ENCODE measurements at places on chromosomes 5 and 9.

DNA sequence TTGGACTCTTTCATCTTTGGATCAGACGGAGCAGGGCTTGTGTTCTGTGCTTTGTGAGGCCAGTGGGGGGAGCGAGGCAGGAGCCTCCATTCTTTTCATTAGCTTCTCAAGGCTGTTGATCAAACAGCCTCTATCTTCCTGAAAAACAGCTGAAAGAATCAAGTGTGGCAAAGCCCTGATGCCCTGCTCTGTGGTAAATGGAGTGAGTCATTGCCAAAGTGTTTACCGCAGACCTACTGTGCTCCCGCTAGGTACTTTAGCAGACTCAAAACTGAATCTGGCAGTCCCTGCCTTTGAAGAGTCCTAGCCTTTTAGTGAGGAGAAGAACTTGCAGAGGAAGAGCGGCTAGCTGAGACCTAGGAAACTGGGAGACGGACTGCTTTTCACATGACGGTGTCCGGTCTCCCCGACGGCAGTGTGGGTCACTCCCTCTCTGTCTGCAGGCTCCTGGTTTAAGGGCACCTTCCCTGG is 3.3 kb downstream of the ANKRD33B start:
- H3K4me3 ChIP-seq: no peak overlapping the region
- no peak overlapping the region for H3K27ac ChIP-seq
- no peak for DNase-seq
- no peaks in the 10 kb centered on the region for H3K36me3 ChIP-seq
- no peaks in the 10 kb centered on the region for H3K27me3 ChIP-seq

DNA sequence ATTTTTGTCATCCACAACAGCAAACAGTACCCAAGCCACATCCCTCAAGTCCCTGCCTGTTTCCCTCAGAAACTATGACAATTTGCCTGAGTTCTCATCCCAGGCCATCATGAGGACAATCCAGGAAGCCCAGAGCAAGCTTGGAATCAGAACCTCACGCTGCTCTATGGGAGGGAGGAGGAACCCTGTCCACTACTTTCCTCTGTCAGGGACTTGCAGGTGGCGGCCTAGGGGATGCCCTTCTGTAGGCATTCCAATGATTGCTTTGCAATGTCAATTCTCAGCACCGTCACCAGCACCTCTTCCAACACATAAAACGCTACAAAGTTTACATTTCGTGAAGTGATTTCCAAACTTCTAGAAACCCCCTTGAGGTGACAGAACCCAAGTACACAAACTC is 170.4 kb upstream of the FSTL4 start:
- H3K36me3 ChIP-seq: no peaks in the 10 kb centered on the region
- H3K4me3 ChIP-seq: no peak overlapping the region
- no peaks in the 10 kb centered on the region for H3K4me1 ChIP-seq

- no peak overlapping the region for H3K4me3 ChIP-seq
- H3K36me3 ChIP-seq: no peaks in the 10 kb centered on the region
- H3K4me1 ChIP-seq: no peaks in the 10 kb centered on the region
- H3K27ac ChIP-seq: no peak overlapping the region
- H3K27me3 ChIP-seq: no peaks in the 10 kb centered on the region
- no peak for DNase-seq
Measured at GRCh38 chr5:73946919-73947602, 321.1 kb downstream of the ARHGEF28 start.

GRCh38 chr5:63963080-63963735 is 963 bp upstream of the HTR1A start:
- H3K27ac ChIP-seq: no peak overlapping the region
- H3K4me1 ChIP-seq: no peaks in the 10 kb centered on the region
- no peaks in the 10 kb centered on the region for H3K36me3 ChIP-seq
- DNase-seq: no peak

DNA sequence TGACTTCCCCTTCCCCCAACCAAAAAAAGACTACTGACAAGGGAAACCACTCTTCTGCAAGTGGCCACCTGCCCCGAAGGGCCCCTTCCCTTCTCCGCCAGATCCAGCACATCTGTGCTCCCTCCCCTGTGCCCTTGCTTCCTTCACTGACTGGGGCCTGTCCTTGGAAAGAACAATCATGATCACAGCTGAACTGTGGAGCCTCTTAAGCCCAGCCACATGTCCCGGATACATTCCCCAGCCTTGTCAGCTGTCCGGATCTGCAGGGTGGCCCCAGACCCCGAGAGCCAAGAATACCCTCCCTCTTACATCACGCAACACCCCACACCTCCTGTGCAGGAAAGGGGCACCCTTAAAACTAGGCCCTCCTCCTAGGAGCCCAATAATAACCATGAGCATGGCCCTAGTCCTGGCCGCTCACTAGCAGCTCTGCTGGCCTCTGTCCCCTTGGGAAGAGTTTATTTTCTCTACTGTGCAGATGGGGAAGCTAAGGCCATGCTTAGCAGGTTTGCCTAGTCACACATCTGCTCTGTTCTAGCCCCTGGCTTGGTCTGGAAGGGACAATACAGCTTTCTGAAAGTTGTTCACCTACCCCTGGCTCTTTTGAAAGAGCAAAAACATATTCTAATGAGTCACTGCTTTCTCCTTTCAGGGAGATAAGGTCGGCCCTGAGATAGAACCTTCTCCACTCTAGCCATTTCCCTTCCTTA is 3.8 kb downstream of the SPRY4 start:
- peaks cover 30% of the 10 kb centered on the region for H3K4me1 ChIP-seq
- peaks cover 22% of the 10 kb centered on the region for H3K27me3 ChIP-seq
- no peak overlapping the region for H3K27ac ChIP-seq
- no peaks in the 10 kb centered on the region for H3K36me3 ChIP-seq

DNA sequence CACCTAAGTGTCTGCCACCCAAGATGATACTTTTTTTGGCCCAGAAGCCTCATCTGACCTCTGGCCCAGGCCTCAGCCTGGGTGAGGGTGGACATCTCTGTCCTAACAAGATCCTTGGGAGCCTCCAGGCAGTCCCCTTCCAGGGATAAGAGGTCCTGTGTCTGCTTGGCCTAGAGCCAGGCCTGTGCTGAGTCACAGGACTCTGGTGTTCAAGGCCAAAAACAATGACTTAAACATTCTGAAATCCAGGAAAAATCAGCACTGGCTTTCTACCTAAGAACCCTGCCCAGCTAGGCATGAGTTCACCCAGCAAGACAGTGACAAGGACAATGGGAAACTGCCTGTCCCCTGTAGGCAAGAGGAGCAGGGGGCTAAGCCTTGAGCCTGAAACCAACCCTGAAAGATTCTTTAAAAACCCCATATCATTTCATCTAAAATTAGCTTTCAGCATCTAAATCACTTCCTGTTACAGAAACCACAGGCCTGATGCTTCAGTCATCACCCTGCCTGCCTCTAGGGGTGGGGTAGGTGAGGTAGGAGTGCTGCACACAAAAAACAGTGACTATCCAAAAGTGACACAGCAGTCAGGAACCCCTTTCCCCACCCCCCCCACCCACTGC is 29.9 kb downstream of the CSF2 start:
- peaks cover 67% of the 10 kb centered on the region for H3K4me1 ChIP-seq
- H3K27me3 ChIP-seq: no peaks in the 10 kb centered on the region
- no peaks in the 10 kb centered on the region for H3K36me3 ChIP-seq
- H3K27ac ChIP-seq: peak overlapping the region; percentile 85
- H3K4me3 ChIP-seq: peak overlapping the region; percentile 9
- DNase-seq: peak; percentile 59

DNA sequence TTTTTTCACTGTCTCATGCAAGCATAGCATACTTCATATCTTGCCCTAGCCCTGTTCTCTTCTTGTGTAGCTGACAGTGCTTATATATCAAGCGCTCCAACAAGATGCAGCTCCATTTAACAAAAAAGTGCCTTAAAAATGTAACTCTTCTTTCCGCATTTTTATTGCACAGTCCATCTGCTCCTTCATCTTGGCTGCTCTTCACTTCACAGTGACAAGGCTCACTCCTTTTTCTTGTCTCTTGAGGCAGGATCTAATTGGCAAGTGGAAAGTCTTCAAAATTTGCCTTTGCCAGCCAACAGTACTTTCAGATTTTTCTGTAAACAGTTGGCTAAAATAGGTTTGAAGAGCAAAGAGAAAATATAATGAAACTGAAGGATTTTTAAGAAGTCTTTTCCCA is 161.8 kb downstream of the PBX3 start:
- H3K27ac ChIP-seq: no peak overlapping the region
- H3K36me3 ChIP-seq: no peaks in the 10 kb centered on the region
- no peaks in the 10 kb centered on the region for H3K4me1 ChIP-seq

DNA sequence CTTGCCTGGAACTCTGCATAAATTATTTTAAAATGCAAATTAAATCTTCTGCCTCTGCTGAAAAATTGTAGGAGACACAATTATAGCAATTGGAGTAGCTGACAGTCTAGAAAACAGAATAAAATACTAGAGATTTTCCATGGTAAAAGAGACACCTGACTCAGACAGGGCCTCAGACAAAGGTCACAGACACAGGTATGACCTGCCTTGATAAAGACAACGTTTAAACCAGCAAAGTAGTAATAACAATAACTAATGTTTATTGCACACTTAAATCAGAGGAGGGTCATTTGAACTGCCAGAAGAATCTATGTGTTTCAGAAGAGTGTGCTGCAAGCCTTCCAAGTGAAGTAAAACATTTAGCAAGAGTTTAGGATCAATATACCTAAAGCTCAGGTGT is 3.9 kb downstream of the SOWAHA start:
- H3K27me3 ChIP-seq: peaks cover 25% of the 10 kb centered on the region
- DNase-seq: no peak
- H3K36me3 ChIP-seq: no peaks in the 10 kb centered on the region
- H3K27ac ChIP-seq: no peak overlapping the region

GRCh38 chr5:95884017-95884325 is 61.4 kb upstream of the GLRX start:
- H3K4me3 ChIP-seq: no peak overlapping the region
- H3K27ac ChIP-seq: no peak overlapping the region
- no peak for DNase-seq
- H3K36me3 ChIP-seq: no peaks in the 10 kb centered on the region
- H3K27me3 ChIP-seq: no peaks in the 10 kb centered on the region
- no peaks in the 10 kb centered on the region for H3K4me1 ChIP-seq

GRCh38 chr5:157603333-157604190 is 28.0 kb upstream of the ADAM19 start:
- DNase-seq: peak; percentile 75
- peaks cover 45% of the 10 kb centered on the region for H3K4me1 ChIP-seq
- H3K27ac ChIP-seq: peak overlapping the region; percentile 80
- H3K4me3 ChIP-seq: no peak overlapping the region
- no peaks in the 10 kb centered on the region for H3K36me3 ChIP-seq

- H3K36me3 ChIP-seq: peaks cover 20% of the 10 kb centered on the region
- H3K27me3 ChIP-seq: no peaks in the 10 kb centered on the region
- no peak overlapping the region for H3K27ac ChIP-seq
Measured at GRCh38 chr9:128288273-128289004, 12.4 kb downstream of the SWI5 start.

DNA sequence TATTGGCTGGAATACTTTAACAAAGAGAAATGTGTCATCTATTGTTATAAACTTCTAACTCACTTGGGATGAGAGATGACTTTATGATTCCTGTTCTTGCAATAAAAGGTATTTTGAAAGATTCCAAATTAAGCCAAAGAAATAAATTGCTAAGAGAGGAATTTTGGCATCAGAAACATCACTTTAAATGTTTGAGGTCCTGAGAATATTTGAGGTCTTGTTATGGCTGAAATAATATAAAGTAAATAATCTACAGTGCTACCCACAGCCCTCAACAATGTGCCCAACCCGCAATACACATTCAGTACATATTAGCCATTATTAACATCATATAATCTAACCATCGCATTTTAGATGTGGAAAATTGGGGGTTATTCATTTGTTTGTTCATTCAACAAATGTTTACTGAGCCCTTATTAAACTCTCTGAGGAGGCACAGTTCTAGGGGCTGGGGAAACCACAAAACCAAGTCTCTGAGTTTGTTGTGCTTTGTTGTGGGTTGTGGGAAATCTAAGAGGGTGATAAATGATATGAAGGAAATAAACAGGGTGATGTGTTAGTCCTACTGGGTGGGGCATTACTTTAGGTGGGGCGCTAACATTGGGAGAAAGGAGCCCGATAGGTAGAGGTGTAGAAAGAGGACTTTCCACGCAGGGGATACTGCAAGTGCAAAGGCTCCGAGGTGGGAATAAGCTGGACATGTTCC is 135.2 kb upstream of the CLINT1 start:
- peaks cover 3% of the 10 kb centered on the region for H3K27me3 ChIP-seq
- peak overlapping the region; percentile 9 for H3K4me3 ChIP-seq
- H3K27ac ChIP-seq: no peak overlapping the region
- peaks cover 15% of the 10 kb centered on the region for H3K4me1 ChIP-seq
- no peaks in the 10 kb centered on the region for H3K36me3 ChIP-seq
